ENCODE measurements at places on chromosomes 1 and 21.

DNA sequence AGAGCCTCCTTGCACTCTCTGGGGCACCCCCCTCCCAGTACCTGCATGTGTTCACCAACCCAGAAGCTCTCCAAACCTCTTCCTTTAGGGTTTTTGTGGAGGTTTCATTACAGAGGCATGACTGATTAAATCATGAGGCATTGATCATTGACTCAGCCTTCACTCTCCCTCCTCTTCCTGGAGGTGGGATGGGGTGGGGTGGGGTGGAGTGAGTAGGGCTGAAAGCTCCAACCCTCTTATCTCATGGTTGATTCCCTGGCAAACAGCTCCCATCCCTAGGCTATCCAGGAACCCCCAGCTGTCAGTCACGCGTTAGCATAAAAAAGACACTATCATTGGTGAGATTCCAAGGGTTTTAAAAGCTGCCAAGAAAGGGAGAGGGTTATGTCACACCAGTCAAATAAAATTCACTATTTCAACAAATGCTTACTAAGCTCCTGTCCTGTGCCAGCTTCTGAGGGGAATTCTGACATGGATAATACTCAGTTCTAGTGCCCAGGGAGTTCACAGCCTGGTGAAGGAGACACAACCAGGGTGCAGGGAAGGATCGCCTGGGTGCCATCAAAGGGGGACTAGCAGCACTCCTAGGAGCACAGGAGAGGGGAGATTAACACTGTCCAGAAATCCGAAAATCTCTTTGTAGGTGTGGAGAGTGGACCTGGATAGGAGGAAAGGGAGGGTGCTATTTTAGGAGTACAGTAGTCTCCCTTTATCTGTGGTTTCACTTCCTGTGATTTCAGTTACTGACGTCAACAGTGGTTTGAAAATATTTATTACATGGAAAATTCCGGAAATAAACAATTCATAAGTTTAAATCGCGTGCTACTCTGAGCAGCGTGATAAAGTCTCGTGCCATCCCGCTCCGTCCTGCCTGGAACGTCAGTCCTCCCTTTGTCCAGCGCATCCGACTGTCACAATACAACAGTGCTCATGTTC, 6.8 kb upstream of the IL24 start:
- DNase-seq = no peak

- no peak for DNase-seq
These were observed 129.2 kb downstream of the ADAMTS1 start for GRCh38 chr21:26715878-26716506.

GRCh38 chr1:184973272-184974055, 844 bp downstream of the NIBAN1 start:
- DNase-seq = no peak

DNA sequence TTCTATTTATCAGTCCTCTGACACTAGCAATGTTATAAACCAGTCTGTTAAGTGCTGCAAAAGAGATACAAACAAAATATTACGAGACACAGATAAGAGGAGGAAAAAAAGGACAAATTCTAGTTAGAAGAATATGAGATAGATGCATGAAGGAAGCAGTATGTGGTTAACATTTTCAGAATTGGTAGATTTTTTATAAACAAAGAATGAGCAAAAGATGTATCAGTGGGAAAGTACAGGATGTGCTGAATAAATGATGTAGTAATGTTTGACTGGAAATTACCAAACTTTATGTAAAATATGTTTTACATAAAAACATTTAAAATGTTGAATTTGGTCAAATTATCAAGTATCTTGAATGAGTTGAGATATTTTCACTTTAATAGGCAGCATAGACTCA, 574.2 kb downstream of the NUF2 start:
- no peak for DNase-seq

DNA sequence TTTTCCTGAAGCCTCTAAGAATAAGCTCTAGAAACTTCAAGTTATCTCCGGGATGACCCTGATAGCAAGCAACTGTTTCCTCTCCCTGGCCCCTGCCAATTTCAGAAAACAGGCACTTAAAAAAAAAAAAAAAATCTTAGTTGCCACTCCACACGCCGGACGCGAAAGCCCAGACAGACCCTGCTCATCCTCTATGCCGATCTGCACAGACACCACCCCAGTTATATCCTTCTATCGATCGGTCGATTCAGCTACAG, 1.7 kb downstream of the ANP32E start:
- DNase-seq = no peak

DNA sequence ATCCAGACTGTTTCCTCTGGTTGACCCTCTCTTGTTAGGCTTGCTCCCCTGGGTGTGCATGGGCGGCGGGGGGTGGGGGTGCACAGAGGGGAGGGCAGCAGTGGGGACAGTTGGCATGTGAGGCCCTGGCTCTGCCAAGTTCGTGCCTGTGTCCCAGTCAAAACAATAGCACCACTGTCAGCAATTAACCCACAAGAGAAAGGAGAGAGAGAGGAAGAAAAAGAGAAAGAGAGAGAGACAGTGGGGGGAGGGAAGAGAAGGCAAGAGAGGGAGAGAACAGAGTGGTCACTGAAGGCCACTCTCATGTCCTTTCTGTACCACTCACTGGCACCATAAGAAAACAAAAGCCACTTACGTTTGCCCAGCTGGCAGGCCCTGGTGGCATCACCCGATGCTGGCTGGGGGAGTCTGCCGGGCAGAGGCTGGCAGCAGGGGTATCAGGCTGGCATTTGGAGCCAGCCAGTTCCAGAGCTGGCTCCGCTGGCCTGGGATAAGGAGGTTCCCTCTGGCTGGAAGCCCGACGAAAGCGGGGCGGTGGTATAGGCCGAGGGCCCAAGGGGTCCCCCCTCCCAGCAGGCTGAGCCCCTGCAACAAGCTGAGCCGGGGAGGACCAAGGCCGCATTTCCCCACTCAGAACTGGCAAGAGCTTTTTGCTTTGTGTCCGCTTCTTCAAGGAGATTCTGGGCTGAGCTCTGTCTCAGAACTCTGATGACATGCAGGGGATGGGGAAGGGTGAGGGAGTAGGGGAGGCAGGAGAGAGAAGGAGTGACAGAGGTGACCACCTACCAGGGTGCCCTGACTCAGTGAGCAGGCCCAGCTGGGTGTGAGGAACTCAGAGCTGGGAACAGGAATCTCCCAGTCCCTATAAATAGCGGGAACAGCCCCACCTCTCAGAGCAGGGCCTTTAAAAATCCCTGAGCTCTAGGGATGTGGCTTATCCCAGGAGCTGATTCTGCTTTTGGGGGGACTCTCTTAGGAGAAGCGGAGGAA, 27.9 kb downstream of the PIK3C2B start:
- no peak for DNase-seq

DNA sequence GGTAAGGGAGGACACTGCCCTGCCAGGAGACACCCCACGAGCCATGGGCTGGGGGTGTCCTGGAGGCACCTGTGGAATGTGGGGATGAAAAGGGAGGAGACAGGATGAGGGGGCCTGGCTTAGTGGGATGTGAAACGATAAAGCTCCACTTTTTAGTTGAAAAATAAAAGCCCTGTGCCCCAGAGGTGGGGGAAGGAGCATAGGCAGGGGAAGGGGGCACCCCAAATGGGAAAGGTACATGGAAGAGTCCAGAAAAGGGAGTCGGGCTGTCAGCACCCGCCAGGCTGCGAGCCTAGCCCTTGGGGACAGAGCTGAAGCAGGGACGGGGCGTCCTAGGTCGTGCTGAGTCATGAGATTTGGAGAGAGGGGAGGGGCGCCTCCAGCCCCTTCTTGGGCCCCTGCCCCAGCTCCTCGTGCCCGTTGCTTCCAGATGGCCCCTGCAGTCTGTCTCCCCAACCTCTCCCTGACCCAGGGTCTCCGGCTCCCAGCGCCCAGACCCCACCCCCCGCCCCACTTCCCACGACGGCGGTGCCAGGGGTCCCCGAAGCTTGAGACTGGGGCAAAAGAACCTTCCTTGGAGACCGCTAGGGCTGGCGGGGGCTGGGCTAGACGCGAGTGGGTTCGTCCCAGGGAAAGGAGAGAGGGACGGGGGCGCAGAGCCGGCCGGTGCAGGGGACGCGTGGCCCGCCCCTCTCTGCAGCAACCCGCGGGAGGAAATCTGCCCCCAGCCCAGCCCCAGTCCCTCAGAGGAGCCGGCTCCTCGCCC, 795 bp downstream of the SYT2 start:
- DNase-seq = no peak

- DNase-seq = no peak
These were observed 24.1 kb upstream of the ARF1 start for GRCh38 chr1:228058172-228058948.

DNA sequence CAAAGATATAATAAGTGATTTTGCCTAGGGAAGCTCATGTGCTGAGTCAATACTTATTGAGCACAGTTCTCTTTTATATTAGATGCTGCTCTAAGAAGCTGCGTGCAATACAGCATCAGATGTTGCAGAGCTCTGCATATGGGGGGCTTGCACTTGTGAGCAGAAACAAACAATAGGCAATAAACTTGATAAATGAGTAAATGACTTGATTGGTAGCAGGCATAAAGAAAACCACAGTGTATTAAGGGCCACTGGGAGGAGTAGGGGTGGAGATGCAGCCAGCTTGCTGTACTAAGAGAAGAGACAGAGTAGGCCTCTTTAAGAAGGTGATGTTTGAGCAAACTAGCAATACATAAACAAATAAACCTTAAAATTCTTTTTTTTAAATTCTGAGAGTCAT, 598.5 kb upstream of the ADAMTS5 start:
- DNase-seq = no peak

- DNase-seq = no peak
These were observed 31.1 kb downstream of the RAB3GAP2 start for GRCh38 chr1:220241072-220241663.

GRCh38 chr1:43327549-43328292, 9.9 kb upstream of the MPL start:
- no peak for DNase-seq

GRCh38 chr1:27356619-27357280, 10.0 kb downstream of the MAP3K6 start:
- no peak for DNase-seq

- DNase-seq = no peak
These were observed 3.9 kb downstream of the JAK1 start for GRCh38 chr1:64962441-64962840.

- DNase-seq = no peak
These were observed 35.6 kb upstream of the ID3 start for GRCh38 chr1:23594927-23595353.

Measured in stimulated activated CD4-positive, alpha-beta T cell treated with anti-CD3 and anti-CD28 coated beads, Interleukin-1b, Interleukin-23, amount 100 ng/mL, for 1 hour (primary cell).